ENCODE measurements at places on chromosomes 1 and 21.

- DNase-seq = no peak
Measured at GRCh38 chr1:247175458-247175857, 3.6 kb upstream of the ZNF124 start.

GRCh38 chr1:147785794-147786506, 25.5 kb upstream of the GJA5 start:
- DNase-seq = no peak

DNA sequence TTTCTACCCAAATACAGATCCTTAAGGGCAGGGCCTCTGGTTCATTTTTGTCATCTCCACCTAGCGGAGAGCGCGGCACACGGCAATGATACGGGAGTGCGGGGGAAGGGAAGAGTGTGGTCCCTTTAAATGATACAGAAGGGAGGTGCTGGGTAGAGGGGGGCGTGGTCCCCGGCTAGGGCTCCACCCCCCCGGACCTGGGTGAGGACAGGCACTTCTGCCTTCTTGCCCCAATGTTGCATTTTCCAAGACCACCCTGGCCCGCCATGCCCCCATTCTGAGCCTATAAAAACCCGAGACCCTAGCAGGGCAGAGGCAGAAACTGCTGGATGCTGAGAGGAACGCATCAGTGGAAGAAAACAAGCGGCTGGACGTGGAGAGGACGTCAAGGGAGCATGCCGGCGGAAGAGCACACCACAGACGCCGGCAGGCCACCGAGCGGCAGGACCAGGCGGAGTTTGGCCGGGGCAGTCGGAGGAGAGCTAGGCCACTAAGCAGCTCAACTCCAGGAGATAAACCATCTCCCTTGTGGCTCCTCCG, 30.0 kb downstream of the LRRC3 start:
- no peak for DNase-seq

GRCh38 chr1:22290157-22290556, 147.3 kb upstream of the WNT4 start:
- no peak for DNase-seq

- no peak for DNase-seq
Measured at GRCh38 chr1:59707178-59707791, 107.5 kb upstream of the HOOK1 start.

DNA sequence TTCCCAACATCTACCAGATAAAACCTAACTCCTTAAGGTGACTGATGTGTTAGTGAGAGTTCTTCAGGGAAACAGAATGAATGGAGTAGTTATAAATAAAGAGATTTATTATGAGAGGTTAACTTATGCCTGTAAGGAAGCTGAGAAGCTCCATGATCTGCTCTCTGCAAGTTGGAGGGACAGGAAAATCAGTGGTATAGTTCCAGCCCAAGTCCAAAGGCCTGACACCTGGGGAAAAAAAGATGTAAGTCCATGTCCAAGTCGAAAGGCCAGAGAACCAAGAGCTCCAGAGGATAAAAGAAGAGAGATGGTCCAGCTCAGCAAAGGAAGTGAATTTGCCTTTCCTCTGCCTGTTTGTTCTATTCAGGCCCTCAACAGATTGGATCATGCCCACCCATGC, 27.1 kb downstream of the KRTAP24-1 start:
- no peak for DNase-seq

- DNase-seq = no peak
Measured at GRCh38 chr1:46193285-46193684, 4.9 kb downstream of the POMGNT1 start.

GRCh38 chr1:75136921-75137641, 2.9 kb downstream of the LHX8 start:
- no peak for DNase-seq

DNA sequence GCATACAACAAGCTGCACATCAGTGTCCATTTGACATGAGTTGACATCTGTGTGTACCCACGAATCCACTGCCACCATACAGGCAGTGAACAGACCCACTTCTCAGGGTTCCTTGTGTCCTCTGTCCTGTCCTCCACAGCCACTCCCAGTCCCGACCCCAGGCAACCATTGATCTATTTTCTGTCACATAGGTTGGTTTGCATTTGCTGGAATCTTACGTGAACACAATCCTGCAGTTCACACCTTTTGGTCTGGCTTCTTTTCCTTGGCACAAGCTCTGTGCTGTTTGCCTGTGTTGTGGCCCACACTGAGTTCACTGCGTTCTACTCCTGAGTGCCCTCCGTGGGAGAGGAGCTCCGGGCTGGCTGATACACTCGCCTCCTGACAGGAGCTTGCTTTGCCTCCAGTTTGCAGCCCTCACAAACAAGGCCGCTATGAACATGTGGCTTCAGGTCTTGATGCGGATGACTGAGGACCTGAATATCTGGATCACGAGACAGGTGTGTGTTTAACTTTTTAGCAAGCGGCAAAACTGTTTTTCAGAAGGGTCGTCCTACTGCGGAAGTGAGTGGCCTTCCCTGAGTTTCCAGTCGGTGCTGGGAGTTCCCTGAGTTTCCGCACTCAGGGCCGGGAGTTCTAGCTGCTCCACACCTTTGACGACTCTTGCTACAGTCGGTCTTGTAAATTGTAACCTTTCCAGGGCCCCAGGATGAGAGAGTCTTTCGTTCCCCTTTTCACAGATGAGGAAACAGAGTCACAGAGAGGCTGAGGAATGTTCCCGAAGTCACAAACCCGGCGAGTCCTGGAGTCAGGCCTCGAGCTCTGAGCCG, 13.0 kb upstream of the COL18A1 start:
- DNase-seq = no peak

GRCh38 chr1:234433563-234434285, 45.3 kb downstream of the TARBP1 start:
- DNase-seq = no peak

DNA sequence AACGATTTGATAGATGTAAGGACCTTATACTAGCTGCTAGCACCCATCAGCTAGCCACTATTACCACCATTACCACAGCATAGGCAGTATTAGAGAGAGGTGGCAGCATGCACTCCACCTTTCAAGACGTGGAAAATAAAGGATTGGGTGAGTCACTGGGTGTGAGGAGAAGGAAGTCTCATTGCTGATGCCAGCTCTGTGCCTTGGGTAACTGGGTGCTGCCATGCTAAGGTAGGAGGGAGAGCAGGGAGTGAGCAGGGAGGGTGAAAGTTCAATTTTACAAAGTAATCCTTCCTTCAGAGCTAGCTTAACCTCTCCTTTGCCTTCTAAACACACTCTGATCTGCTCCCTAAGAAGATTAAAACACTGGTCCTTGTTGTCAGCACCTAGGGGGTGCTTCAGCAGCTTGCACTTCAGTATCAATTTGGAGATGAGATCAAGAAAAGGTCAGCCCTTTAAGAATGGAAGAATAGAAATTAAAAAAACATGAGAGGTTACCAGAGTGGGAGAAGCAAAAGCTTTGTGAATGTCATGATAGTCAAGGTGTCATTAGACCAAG, 1.8 kb upstream of the LIN9 start:
- peak; percentile 16 for DNase-seq

- peak; percentile 62 for DNase-seq
Measured at GRCh38 chr1:110634455-110635311, 28.5 kb upstream of the KCNA2 start.

DNA sequence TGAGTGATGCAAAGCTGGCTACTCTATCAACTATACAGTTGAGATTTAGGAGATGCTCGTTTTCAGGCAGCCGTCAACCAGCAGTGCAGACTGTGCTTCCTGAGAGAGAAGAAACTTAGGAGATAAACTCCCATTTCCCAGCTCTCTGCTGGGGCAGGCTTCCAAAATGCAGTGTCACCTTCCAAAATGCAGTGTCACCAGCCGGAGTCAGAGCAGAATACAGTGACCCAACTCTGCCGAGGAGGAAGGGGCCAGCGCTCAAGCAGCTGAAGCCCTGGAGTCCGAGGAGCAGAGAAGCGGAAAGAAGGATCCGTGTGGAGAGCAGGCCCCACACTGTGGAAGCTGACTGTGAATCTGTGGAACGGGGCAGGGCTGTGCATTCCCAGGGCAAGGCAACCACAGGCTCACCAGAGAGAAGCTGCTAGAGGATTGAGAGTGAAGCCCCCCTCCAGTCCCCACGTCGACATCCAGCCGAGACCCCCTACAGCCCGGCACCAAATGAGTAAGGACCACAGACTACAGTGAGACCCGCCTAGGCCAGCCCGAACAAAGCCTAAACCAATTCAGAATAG, 703 bp upstream of the KRTAP12-1 start:
- DNase-seq = no peak

All from left colon (tissue), 2 donors.